Stimulated activated CD8-positive, alpha-beta memory T cell treated with anti-CD3 and anti-CD28 coated beads, Interleukin-4, amount 100 ng/mL, for 48 hours (primary cell): ENCODE measurements at places on chromosomes 7 and 10.

- no peak for DNase-seq
These were observed 235.3 kb downstream of the BUB3 start for GRCh38 chr10:123389520-123389919.

DNA sequence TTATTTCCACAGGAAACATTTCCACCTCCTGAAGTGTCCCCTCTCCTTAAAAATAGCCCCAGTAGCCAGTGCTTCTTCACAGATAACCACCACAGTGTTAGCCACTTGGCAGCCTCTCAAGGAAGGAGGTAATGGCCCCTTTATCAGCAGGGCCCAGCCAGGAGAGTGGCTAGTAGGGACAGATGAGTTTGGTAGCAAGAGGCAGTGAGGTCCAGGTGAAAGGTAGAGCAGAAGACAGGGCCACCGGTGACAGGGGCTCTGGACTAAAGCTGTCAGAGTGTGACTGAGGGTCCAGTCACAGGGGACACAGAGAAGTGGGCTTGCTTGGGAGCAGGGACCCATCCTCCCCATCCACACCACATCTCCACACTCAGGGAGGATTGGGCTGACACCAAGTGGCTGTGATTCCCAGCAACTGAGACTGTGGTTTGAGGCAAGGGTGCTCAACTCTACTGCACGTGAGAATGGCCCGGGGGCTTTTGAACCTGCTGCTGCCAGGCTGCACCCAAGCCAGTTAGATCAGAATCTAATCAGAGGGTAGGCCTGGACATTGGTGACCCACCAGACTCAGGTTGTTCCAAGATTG is 52.2 kb downstream of the C10orf120 start:
- DNase-seq: no peak

- no peak for DNase-seq
These were observed 2.5 kb upstream of the AVPI1 start for GRCh38 chr10:97689559-97690020.

- DNase-seq: no peak
These were observed 261.0 kb downstream of the THSD7A start for GRCh38 chr7:11570922-11571550.

DNA sequence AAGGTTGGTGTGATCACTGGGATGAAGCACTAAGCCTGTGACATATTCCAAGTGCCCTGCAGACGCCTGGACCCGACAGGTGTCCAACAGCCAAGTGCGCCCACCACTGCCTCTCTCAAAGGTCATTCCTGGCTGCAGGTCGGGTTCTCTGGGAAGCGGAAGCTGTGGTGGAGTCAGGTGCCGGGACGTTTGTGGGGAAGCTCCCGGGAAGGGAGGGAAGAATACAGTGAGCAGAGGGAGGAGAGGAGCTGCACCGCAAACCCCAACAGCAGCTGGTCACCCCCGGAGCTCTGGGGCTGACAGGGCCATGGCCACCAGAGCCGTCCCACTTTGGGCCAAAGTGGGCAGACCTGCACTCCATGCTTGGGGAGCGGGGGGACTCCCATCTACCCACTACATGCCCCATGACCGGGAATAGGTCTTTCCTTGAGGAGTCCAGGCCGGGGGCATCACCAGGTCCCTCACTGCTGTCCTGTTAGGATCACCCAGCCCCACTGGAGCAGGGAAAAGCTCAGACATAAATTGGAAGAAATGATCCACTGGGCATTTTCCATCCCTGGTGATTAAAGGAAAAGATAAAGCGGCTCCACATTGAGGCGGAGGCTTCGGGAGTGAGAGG is 84.5 kb upstream of the PPP2R2D start:
- DNase-seq: peak; percentile 7

DNA sequence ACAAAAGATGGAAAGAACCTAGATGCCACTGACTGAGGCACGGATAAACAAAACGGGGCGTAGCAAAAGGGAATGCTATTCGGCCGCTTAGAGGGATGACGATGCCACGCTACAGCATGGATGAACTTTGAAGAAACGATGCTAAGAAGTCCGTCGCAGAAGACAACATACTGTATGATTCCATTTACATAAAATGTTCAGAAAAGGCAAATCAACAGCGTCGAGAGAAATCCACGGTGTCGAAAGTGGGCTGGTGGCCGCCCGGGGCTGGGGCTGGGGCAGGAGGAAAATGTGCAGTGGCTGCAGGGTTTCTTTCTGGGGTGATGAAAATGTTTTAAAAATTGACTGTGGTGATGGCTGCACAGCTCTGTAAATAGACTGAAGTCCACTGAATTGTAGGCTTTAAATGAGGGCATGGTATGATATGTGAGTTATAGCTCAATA is 24.1 kb downstream of the GNA12 start:
- no peak for DNase-seq

DNA sequence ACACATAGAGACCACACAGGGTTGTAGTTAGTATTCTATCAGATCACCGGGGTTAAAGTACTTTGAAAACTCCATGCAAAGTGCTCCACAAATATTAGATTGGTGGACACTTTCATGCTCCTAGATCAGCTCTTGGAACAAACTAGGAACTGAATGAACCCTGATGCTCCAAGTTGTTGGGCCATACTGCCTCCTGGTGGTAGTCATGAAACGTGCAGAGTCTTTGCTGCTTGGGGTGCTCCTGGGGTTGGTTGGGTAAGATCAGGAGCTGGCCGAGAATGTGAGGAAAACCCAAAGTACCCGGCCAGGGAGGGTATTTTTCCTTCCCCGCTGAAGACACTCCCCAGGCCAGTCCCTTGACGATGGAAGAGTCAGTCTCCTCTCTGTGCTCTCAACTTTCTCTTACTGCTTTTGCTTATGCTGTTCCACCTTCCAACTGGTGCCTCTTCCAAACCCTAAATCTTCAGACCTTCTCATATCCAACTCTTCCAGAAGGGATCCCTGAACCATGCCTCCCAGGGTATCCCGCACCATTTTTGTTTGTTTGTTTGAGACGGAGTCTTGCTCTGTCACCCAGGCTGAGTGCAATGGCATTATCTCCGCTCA is 918 bp upstream of the RPEL1 start:
- DNase-seq: peak; percentile 74
